ENCODE measurements at places on chromosomes 1 and 21.

DNA sequence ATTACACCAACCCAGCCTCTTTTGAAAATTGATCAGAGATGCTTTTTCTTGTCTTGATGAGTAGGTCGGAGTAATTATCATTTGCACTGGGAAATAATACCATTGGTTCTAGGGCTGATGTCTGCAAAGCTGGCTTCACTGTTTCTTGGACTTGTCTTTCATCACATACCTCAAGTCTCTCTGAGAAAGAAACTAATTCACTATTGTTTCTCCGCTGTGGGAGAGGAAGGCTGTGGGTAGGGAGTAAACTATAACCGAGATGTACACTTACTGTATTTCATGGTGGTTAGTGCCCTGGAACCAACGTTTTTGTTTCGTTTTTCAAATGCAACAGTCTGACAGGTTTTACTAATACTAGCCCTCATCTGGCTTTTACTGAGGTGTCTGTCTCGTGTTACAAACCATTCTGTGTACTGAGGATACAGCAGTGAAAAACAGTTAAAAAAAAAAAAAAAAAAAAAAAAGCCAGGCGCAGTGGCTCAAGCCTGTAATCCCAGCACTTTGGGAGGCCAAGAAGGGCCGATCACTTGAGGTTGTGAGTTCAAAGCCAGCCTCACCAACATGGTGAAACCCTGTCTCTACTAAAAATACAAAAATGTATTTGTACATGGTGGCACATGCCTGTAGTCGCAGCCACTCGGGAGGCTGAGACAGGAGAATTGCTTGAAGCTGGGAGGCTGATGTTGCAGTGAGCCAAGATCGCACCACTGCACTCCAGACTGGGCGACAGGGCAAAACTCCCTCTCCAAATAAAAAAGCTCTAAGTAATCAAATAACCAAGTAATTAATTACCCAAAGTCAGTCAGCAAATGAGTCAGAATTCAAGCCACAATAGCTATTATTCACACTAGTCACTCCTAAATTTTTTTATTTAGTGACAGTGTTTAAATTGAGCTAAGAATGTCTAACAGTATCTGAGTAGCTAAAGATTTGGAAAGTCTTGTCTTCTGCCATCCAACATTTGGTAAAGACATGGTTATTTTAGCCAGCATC is 23.3 kb downstream of the TOMM20 start:
- no peak for DNase-seq

DNA sequence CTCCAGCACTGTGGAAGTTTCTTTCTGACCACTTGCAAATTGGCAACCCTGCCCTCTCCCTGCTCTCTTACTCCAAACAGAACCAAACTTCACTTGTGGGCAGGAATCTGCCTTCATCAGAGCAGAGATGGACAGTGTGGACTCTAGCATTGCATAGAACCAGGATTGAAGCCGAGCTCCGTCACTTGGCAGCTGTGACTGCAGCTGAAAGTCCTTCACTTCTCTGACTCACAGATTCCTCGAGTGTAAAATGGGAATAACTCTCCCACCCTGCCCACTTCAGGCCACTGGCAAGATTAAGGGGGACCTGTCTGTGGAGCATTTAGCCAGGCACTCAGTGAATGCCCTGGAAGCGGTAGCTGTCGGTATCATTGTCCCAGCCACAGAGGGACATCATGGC is 75.7 kb upstream of the ZBTB40 start:
- no peak for DNase-seq

DNA sequence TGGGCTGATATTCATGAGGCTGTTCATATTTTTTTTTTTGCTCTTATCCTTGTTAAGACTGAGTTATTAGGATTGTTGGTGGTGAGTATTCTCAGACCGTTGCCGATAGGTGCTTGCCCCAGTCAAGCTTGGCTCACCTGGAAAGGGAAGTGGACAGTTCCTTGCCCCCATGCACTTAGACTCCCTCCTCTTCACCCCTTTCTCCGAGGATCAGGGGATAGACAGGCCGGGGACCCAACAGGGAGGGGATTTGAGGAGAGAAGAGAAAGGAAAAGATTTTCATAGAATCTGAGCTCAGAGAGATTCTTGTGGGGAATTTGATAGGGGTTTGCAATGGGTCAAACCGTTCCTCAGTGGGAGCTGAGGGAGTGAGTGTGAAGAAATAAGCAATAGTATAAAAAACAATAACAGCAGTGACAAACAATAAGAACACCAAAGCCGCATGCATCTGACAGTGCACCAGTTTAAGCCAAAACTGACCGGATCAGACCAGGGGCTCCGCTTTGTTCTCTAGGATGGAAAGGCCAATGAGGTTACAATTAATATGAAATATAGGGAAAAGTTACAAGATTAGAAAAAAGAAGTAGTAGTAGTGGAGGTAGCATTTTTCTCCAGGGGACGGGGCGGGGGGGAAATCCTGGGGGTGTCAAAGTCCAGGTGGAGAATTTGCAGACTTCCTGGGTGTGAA is 8.9 kb downstream of the PAX7 start:
- DNase-seq, result no peak

GRCh38 chr1:81573458-81573857 is 227.3 kb upstream of the ADGRL2 start:
- no peak for DNase-seq

DNA sequence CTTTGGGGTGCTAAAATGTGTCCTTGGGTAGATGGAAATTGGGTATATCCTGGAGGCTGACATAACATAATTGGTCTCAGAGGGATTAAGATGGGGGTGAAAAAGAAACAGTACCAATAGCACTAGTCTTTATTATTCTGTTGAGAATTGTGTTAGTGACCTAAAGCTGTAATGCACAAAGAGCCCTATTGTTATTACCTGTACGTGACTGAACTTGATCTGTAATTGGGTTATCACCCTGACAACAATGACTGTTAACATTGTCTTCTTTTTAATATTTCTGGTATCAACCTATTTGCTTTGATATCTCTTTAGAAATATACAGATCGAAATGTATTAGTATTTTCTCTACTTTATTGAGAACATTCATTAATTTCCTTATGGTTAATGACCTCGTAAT is 147.6 kb downstream of the NEK7 start:
- no peak for DNase-seq

DNA sequence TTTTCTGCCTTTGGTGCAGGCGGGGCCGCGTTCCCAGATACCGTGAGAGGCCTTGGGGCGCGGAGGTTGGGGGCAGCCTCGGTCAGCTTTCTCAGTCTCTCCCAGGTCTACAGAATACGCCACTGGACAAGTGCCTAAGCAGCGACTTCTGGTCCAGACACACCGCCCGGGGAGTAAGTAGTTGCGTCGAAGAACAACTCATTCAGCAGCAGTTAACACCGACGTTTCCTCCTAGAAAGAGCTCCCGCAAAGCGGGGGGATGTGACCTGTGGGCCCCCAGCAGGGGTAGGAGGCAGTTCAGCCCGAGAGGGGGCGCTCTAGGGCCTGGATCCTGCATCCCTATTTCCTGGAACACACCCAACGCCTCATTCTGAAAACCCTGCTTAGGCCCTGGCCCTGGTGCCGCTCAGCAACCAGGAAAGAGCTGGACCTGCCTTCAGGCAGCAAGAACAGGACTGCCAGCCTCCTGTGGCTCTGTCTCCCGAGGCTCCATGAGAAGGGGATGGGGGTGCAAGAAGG is 6.5 kb upstream of the BARHL2 start:
- DNase-seq, result no peak

- DNase-seq, result no peak
These were observed 19.0 kb upstream of the ADGRL2 start for GRCh38 chr1:81781749-81782148.

GRCh38 chr1:90488451-90488850 is 228.7 kb downstream of the BARHL2 start:
- no peak for DNase-seq

GRCh38 chr1:207021876-207022596 is 10.5 kb downstream of the C1orf116 start:
- DNase-seq, result no peak

DNA sequence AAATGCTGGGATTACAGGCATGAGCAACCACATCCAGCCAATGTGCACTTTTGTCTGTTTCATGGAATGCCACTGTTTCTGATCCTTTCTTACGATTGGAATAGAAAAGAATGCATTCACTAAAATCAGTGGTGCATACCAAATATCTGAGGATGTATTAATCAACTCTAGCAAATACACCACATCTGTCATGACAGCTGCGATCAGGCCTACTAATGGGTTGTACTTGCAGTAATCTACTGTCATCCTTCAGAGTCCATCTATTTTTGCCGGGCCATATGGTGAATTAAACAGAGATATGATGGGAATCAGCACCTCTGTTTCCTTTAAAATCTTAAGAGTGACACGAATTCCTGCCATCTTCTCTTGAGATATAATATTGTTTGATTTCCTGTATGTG is 8.5 kb upstream of the USP1 start:
- DNase-seq, result no peak

DNA sequence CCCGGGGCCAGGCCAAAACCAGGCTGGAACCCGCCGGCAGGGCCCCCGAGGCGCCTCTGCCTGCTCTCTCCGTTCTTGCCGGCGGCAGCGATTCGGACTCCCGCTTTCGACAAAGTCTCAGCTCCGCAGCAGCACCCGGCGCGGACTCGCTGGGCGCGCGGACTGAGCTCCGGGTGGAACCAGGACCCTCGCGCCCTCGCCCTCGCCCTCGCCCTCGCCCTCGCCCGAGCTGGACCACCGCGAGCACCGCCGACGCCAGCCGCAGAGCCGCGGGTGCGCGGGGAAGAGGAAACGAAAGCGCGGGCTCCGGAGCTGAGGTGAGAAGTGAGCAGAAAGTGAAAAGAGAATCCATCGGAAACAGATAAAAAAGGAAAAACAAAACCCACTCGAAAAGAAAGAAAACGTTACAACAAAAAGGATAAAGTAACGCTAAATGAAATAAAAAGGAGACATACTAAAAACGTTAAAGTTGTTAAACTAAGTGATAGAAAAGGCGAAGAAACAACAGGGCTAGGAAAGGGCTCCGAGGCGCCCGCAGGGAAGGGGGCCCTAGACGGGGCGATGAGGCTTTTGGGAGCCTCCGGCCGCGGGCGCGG is 64.9 kb downstream of the MEF2D start:
- no peak for DNase-seq

GRCh38 chr1:155873860-155874259 is 14.5 kb downstream of the SYT11 start:
- no peak for DNase-seq

DNA sequence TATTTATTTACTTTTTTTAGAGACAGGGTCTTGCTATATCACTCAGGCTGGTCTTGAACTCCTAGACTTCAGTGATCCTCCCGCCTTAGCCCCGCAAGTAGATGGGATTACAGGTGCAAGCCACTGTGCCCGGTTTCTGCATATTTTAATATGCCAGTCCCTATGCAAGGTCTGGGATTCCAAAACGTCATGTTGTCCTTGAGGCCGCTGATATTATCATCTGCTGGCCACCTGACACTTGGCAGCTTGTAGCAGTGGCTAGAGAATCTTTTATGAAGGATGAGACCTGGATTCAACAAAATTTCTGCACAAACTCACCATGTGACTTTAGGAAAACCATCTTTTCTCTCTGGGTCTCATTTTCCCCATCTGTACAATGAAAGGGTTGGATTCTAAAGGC is 32.9 kb upstream of the OSBPL9 start:
- DNase-seq, result no peak

DNA sequence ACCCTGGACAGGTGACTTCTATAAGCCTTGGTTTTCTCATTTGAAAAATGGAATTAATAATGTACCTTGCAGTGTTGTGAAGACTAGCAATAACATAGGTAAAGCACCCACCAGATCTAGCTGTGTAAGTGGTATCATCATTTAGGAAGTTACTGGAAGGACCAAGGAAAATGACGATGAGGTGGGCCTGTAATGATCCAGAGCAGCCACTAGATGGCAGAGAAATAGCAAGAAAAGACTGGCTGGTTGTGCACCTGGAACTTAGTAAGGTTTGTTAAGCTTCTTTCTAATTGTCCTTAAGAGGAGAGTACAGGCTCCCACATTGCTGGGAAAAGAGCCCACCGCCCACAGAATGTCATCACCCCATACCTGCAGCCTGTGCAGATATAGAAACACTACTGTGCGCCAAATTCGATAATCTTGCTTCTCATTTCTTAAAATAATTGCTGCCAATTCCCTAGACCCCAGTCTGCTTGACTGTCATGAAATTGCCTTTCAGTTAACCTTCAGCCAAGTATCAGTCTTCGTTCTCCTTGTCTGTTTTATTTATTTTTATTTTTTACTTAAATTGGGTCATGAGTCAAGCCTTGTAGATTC is 37.2 kb downstream of the WNT4 start:
- peak; percentile 15 for DNase-seq

GRCh38 chr1:89904219-89904980 is 83.6 kb downstream of the LRRC8D start:
- no peak for DNase-seq

GRCh38 chr1:95249916-95250315 is 15.9 kb downstream of the RWDD3 start:
- DNase-seq, result no peak

DNA sequence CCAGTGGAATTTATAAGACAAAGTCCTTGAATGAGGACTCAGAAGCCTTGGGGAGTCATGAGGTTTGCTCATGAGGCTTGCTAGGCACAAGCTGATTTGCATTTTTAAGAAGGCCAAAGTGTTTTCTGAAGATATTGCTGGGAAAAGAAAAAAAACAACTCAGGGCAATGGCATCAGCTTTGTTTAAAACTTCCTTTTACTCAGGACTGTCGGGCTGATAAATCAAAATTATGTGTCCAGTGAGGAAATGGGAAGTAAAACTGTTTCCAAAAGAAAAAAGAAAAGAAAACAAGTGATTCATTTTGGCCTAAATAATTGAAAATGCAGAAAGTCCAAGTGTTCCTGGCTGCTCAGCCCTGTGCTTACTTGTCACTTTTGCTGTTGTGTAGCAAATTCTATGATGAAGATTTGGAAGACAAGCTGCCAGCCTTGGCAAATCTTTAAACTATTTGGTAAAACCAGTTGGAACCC is 282.4 kb downstream of the HLX start:
- peak; percentile 47 for DNase-seq

GRCh38 chr1:205477759-205478247 is 22.0 kb upstream of the BLACAT1 start:
- DNase-seq, result peak; percentile 17

DNA sequence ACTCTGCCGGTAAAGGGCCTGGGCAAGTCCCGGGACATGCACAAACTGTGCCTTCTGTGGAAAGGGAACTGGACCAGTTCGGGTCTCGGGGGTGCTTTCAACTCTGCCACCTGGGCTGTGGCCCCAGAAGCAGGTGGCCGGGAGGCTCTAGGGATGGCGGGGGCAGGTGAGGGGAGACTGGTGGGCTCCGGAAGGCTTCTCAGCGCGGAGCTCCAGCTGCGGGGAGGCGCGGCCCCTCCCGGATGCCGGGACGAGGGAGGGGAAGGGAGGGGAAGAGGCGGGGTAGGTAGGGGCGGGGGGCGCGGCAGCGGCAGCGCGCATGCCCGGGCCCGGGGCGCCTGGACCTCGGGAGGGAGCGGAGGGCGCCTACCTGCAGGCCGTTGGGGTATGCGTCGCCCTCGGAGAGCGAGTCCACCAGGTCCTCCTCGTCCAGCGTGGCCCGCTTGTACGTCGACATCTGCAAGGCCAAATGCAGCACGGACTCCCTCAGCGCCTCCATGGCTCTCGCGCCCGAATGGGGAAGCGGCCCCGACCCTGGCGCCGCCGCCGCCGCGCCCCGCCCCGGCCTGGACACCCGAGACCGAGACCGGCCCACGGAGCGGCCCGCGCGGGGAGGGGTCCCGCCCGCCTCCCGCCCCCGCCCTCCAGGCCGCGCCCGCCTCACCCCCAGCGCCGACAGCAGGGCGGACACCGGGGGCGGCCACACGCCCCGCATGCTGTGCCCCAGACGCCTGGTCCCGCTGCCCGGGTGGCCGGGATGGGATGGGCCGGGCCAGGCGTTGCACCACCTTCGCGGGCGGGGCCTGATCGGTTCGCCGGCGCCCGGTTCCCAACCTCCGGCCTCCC is at the start of gene ECE1:
Gene ECE1, minus strand, starts transcription at position 764 of the 846 bp plus-strand sequence. Its CDS starts 49 bp downstream, at position 715.
- no peak for DNase-seq

GRCh38 chr1:101285922-101286570 is 49.2 kb downstream of the S1PR1 start:
- DNase-seq, result no peak

Measured in GM04504 (cell line).